ENCODE measurements at places on chromosomes 5 and 9.

GRCh38 chr9:116133163-116133562 is 20.4 kb upstream of the PAPPA start:
- no peak for DNase-seq

DNA sequence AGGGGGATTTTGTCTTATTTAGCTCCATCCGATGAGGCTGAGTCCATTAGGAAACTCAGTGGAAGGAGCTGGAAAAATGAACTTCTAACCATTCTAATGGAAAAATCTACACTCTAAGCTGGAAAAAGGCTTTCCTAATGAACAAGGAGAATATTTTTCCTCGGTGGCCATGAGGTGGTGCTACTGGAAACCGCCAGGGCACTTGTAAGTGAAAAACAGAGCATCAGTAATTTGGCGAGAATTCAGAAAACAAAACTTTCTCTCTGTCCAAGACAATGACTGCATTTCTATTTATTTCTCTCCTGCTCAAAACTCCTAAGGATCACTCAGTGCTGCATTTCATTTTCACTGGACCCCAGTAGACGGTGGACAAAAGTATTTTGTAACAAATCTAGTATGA is 237.6 kb downstream of the TENT4A start:
- DNase-seq, result no peak

GRCh38 chr5:151134228-151134627 is 23.4 kb downstream of the ANXA6 start:
- no peak for DNase-seq

GRCh38 chr5:128913551-128913950 is 51.7 kb upstream of the SLC27A6 start:
- no peak for DNase-seq

- DNase-seq, result no peak
Observed at GRCh38 chr5:119031011-119031886, 39.6 kb upstream of the DMXL1 start.

DNA sequence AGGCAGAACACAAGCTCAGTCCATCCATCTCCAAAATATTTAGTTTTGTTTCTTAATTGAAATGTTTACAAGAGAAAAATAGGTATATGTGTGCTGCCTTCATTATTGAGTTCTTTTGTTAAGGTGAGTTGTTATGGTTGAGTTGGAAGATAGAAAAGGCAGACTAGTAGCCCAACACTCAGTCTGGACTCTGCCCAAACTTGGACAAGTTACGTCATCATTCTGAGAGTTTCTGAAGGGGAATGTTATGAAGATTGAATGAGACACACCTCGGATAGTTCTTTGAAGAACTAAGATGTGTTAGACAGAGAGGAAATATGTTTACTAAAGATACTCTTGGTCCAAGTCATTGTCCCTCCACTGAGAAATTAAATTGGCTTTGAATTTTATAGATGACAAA is 245.5 kb downstream of the KCTD16 start:
- DNase-seq, result no peak

All from HL-60 (cell line).